ENCODE measurements at places on chromosomes 3 and 15. TPM values are rescaled to one million over a fixed set of nuclear protein-coding genes. Genes with fewer than 3 reads are reported as not detected.

Gene ACAD9
- polyA plus RNA-seq, result 40.6 TPM

Gene PLIN1
- polyA plus RNA-seq, result 1.00 TPM

DNA sequence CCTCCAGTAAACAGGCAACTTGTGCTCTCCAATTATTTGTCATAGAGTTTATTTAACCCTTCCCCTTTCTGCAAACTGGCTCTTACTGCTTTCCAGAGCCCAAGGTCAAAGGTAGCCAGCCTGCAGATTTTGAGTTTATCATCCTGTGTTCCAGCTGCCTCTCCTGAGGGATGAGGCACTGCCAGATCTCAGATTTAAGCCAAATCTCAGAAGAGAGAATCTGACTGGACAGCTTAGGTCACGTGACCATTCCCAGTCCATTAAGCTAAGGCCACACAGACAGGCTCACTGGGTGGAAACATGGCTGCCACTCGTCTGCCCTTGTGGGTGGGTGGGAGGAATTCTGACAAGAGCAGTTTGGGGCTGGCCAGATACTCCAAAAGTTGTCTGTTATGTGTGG, 8.6 kb upstream of the SIAH2 start:
- no peak for DNase-seq

DNA sequence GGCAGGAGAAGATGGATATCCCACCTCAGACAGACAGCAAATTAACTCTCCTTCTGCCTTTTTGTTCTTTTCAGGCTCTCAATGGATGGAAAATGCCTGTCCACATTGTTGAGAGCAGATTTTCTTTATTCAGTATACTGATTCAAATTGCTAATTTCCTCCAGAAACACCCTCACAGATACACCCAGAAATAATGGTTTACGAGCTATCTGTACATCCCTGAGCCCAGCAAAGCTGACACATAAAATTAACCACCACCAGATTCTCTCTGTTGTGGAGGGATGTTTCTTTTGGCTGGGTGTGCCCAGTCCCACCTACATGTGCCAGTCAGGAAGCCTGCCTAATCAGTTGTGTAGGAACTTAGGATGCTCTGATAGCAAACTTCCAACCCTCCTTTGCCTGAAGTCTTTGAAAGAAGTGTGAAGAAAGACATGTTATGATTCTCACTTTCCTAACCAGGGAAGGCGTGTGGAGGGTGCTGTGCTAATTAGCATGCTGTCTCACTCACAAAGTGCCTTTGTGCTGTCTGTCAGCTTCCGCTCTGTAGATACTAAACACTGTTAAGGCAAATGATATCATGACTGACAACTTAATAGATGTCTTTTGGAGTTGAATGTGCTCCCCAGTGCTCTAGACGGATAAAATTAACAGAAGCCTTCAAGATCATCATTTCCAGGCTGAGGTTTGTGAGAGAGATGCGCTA, 208.5 kb downstream of the CLSTN2 start:
- DNase-seq, result no peak
